ENCODE measurements at places on chromosomes 1 and 21. TPM values are rescaled to one million over a fixed set of nuclear protein-coding genes. Genes with fewer than 3 reads are reported as not detected.

PTPRU gene
- total RNA-seq = 44.3 TPM

BGLAP gene
- total RNA-seq = 2.0 TPM

DNA sequence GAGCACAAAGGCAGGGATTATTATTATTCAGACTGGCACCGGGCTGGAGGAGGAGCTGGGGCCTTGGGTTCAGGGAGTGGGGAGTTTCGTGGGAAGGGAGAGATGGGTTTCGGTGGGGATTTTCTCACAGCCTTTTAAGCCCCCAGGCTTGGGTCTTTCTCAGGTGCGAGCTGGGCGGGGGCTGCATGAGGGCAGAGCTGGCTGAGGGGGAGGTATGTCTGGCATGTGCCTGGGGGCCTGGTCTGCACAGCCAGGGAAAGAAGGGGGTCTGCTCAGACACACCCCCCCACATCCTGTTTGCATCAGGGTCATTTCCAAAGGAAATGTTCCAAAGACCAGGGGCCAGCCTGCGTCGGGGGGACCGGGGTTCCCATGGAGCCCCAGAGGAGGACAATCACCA, 21.6 kb downstream of the GRHL3 start:
- no peak for DNase-seq

OR2L13 gene
- not detected for total RNA-seq

DNA sequence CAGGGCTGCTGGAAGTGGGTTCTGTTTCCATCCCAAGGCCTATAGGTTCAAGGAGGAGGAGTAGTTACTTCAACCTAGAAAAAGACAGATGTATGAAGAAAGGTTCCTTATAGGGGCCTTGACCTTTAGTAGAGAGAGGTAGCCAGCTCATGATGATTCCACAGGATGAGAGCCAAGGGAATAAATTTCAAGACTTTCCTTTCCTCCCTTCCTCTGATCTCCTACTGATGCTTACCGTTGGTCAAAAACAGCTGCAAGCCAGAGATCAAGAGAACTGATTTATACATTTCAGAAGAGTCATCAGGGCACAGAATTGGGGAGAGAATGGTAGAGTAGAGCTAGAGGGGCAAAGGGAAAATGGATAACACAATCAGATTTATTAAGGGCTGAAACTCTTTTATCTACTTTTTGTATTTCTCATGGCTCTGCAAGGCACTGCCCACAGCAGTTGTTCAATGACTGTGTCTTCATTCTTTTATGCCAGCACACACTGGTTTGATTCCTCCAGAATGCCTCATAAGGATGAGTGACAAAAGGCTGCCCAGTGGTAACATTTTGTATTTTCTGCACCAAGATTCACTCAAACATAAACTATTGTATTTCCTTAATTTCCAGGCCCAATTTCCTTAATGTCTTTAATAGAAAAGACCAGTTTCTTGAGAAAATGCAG, 37.4 kb downstream of the AK5 start:
- DNase-seq = no peak

- no peak for DNase-seq
Measured at GRCh38 chr21:29104239-29104708, 26.2 kb upstream of the MAP3K7CL start.

SOAT1 gene
- 43.5 TPM for total RNA-seq

DNA sequence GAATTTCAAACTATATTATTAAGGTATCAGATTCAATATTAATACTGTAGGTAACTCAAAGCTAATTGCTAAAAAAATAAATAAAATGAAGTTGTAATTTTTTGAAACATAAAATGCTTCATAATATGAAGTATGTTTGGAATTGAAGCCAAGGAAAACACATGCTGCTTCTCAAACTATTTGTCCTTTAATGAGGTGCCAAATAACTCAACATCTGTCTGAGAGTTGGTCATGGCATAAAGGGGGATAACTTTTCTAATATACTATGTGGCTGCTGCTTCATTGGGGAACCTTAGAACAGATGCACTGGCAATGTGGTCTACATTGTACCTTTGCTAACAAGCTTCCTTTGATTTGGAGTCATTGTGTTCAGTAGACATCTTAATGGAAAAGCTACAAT, 96.7 kb downstream of the PDE4B start:
- no peak for DNase-seq

- DNase-seq = no peak
Measured at GRCh38 chr1:156618853-156619581, at the start of gene HAPLN2. Gene HAPLN2, plus strand, starts transcription at chr1:156619415. Its CDS starts 4,076 bp downstream, at chr1:156623491.
